Stimulated activated CD8-positive, alpha-beta memory T cell treated with anti-CD3 and anti-CD28 coated beads, Interleukin-7, amount 100 ng/mL, for 1 hour (primary cell): ENCODE measurements at places on chromosomes 3 and 15.

- no peak for DNase-seq
These were observed 172.9 kb upstream of the FEZF2 start for GRCh38 chr3:62546266-62546665.

DNA sequence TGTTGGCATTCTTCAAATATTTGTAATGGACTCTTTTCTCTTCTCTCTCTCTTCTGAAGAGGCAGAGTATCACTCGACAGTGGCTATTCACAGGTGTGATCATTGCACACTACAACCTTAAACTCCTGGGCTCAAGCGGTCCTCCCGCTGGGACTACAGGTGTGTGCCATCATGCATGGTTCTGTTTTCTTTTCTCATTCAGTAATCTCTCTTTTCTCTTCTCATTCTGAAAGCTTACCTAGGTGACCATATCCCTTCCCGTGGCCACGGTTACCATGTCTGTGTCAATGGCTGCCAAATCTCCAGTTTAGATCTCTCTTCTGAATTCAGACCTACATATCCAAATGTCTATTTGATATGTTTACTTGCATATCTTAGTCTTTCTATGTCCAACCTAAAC, 96.3 kb downstream of the SOX2 start:
- no peak for DNase-seq

- DNase-seq: no peak
These were observed 19.5 kb upstream of the TGFBR2 start for GRCh38 chr3:30586806-30587486.

DNA sequence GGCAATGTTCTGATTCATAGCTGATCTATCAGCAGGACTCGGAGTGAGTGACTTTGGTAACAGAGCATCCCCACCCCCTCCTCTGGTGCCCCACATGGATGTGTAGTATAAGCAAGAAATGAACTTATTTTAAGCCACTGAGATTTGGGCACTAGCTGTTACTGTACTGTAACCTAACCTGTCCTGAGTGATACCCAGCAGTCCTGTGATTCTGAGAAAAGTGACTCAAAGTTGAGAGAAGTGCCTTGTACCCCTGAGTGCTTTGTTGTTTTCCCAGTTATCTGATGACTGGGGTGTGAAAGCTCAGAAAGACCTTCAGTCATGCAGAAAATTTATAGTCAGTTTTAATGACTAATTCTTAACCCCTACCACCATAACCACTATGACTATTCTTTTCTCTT, 439.9 kb upstream of the RBMS3 start:
- no peak for DNase-seq

- DNase-seq: no peak
These were observed 49.2 kb downstream of the TM4SF4 start for GRCh38 chr3:149523512-149524299.

GRCh38 chr15:92418864-92419263, 25.2 kb downstream of the ST8SIA2 start:
- no peak for DNase-seq

DNA sequence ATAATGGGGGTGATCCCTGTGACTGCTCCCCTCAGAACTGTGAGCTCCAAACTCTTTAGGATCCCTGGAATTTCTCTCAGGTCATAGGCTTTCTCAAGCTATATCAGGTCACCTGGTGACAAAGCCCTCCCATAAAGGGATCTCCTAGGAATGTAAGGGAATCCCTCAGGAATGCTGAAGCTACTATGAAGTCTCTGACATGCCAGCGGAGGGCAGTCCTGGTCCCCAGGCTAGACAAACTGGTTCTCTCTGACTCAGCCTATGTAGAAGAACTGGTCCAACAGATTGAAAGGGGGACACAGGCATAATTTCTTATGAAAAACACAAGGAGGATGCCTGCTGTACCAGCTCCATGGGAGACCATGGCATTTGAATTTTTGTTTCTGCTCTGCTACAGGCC, 6.7 kb downstream of the LPCAT4 start:
- DNase-seq: no peak

- no peak for DNase-seq
These were observed 21.7 kb downstream of the GPR176 start for GRCh38 chr15:39898317-39898716.

GRCh38 chr3:101319531-101319930, 844 bp downstream of the IMPG2 start:
- DNase-seq: no peak

- no peak for DNase-seq
These were observed 905.8 kb downstream of the IGSF11 start for GRCh38 chr3:118128886-118129285.

GRCh38 chr3:112056451-112056929, 22.0 kb downstream of the TMPRSS7 start:
- no peak for DNase-seq

GRCh38 chr3:134903837-134904236, 108.8 kb downstream of the EPHB1 start:
- no peak for DNase-seq

- no peak for DNase-seq
These were observed 71.2 kb downstream of the OTOL1 start for GRCh38 chr3:161567577-161568361.

GRCh38 chr3:120025520-120025919, 68.7 kb downstream of the GSK3B start:
- DNase-seq: no peak

- DNase-seq: no peak
These were observed 28.3 kb downstream of the CAPN3 start for GRCh38 chr15:42387603-42388002.

- DNase-seq: no peak
These were observed 63.8 kb downstream of the NPTN start for GRCh38 chr15:73569361-73569760.

DNA sequence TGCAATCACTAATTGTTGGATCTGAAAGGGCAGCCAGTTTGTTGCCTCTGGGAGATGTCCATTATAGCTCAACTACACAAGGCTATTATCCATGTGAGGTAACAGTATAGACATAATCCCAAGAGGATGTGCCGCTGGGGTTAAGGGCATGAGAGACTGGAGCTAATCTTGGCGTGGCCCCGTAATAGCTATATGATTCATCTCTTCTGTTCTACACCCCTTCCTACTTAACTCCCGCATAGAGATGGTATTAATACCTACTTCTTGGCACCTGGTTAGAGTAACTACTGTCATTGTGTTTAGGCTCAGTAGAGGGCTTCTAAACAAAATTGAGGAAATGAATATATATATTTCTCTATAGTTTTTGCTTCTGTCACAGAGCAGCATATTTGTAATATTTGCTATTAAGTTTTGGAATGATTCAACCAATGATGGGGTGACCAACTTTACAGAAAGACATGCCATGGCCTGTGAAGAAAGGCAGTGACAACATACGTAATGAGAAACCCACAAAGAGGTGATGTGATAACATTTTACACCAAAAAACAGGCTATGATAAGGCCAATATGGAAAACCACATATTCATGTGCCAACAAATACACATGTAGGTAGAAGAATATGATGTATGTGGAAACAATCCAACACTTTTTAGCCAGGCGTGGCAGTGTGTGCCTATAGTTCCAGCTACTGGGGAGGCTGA, 76.8 kb upstream of the DPH6 start:
- DNase-seq: no peak

GRCh38 chr15:73829523-73829922, 43.8 kb upstream of the TBC1D21 start:
- DNase-seq: no peak

DNA sequence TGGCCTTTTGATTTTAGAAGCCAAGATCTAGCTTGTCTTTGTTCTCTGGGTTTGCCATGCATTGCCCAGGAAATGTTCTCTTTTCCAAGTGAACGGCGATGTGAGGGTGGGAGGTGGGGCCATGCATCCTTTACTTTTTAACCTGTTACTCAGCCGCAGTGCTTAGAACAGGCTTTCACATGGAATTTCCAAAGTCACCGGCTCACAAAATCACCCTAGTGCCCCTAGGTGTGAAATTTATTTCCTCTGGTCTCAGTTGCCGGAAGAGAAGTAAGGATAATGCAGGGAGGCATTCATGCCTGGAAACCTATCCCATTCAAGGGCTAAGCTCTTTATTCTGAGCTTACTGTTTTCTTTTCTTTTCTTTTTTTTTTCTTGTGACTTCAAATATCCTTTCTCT, 93.2 kb downstream of the CACNA2D3 start:
- no peak for DNase-seq

GRCh38 chr15:44069489-44069888, 125.6 kb downstream of the FRMD5 start:
- no peak for DNase-seq

GRCh38 chr3:32128936-32129335, 22.5 kb downstream of the GPD1L start:
- DNase-seq: no peak

GRCh38 chr3:111906656-111907055, 47.6 kb downstream of the PHLDB2 start:
- no peak for DNase-seq

DNA sequence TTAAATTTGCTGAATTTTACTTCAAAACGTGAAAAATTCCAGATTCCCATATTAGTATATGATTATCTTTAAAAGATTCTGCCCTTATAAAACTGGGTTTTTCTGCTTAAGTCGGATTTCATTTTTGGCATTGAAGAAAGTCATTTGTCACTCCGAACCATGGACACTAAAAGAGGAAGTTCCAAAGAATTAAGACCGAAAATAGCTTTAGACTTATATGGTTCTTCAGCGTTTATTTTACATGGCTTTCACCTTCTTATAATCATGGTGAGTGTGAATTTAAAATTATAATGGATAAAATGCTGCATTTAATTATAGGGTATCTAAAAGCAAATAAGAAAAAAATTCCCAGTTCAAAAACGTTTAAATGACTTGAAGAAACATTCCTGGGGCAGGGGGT, 1.0 kb downstream of the C3orf38 start:
- DNase-seq: no peak

DNA sequence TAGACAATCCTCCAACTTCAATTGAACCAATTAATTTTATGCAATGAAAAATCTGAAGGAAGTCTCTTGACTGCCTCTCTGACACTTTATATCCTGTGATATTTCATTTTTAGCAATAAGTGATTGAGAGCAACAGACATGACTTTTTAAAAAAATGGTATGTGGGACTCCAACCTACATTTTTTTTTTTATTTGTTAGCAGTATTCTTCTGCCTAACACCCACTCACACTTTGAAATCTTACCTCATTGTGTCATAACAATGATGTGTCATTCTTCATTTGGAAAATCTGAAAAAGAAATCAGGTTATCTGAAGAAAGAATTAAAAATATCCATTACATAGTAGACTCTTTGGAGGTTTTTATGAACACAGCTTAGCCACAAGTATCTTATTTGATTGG, 541.3 kb upstream of the KCNMB2 start:
- DNase-seq: no peak

GRCh38 chr3:11186771-11187191, 32.5 kb downstream of the HRH1 start:
- no peak for DNase-seq

DNA sequence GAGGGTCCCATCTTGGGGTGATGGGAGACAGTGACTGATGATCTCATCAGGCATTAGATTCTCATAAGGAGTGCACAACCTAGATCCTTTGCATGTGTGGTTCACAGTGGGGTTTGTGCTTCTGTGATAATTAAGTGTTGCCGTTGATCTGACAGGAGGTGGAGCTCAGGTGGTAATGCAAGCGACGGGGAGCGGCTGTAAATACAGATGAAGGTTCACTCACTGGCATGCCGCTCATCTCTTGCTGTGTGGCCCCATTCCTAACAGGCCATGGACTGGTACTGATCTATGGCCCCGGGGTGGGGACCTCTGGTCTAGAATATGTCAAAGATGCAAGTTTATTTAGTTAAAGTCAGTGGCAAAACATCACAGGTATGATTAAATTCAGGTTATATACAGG, 8.7 kb downstream of the MEF2A start:
- no peak for DNase-seq

- no peak for DNase-seq
These were observed 322.3 kb downstream of the CNTN4 start for GRCh38 chr3:2420919-2421318.

DNA sequence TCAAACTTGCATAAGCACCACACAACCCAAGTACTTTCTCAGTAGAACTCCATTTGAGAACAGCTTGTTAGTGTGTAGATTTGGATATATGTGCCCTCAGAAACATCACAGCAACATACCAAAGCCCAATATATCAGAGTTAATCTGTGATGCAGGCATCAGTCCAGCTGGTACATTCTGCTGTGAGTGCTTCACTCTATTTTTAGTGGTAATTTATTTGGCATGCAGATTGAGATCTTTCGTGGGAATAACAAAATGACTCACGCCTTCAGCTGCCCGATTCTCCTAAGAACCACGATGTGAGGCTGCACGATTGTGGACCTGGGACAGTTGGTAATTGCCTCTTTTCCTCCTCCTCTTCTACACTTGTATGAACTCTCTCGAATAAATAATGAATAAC, 730.7 kb downstream of the SQOR start:
- DNase-seq: no peak

DNA sequence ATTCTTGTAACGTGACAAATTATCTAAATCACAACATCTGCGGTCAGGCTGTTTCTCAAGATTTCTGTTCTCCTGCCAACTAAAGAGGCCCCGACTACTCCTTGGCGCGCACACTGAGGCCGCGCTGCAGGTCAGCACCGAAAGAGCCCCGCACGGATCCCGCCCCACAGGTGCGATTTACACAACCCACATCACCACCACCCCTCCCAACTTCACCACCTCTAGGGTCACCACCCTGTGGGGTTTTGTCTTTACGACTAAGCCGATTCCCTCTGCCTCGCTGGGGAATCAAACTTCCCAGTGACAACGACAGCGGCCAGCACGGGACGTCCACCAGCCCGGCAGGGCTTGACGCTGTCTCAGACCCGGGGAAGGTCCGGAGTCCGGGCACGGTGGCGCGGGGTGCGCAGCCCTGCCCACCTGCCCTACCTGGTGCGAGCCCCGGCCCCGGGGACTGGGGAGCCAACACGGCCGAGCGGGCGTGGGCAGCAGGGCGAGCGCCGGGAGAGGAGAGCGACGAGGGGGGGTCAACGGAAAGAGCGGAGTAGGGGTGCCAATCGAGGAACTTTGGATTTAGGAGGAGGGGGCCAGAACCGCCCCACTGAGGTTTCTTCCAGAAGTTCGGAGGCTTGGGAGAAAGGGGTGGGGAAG, 764 bp downstream of the UACA start:
- no peak for DNase-seq

DNA sequence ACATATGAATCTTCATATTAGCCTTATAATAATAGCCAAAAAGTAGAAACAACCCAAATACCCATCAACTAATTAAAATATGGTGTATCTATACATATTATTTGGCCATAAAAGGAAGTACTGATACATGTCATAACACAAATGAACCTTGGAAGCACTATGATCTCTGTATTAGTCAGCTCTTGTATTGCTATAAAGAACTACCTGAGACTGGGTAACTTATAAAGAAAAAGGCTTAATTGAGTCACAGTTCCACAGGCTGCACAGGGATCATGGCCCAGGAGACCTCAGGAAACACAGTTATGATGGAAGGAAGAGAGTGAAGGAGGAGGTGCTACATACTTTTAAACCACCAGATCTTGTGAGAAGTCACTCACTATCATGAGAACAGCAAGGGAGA, 16.0 kb upstream of the CCR2 start:
- DNase-seq: no peak

GRCh38 chr3:46455231-46456115, 9.2 kb downstream of the LTF start:
- no peak for DNase-seq
